ENCODE measurements at places on chromosomes 7 and 10.

- DNase-seq, result no peak
Measured at GRCh38 chr10:110153396-110153795, 54.0 kb upstream of the MXI1 start.

DNA sequence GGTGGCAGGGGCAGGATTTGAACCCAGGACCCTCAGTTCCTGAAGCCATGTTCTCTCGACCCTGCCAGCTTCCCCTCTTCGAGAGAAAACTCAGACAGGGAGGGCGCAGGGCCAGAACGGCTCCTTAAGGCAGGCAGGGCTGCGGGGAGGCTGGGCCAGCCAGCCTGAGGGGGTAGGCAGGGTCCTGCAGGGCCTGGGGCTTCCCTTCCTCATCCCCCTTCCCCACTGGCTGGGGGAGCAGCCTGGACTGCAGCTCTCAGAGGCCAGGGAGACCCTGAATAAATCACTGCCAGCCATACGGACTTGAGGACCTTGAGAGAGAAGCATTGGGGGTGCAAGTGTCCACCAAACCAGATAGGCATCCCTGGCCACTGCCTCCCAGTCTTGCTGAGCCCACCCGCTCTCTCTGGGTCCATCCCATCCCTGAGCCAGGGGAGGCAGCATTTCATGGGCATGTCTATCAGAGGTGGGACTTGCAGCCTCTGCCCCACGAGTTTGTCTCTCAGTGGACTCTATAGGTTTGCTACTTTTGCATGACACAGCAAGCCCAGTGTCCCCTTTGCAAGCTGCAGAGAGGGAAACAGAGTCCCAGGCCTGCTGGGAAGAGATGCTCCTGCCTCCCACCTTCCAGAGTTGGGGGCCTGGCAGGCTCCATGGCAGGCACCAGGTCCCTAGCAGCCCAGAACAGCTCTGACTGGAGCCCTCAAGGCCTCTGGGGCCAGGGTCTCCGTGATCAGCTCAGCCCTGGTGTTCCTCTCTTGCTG lies 70.9 kb downstream of the MYL10 start:
- DNase-seq, result no peak

DNA sequence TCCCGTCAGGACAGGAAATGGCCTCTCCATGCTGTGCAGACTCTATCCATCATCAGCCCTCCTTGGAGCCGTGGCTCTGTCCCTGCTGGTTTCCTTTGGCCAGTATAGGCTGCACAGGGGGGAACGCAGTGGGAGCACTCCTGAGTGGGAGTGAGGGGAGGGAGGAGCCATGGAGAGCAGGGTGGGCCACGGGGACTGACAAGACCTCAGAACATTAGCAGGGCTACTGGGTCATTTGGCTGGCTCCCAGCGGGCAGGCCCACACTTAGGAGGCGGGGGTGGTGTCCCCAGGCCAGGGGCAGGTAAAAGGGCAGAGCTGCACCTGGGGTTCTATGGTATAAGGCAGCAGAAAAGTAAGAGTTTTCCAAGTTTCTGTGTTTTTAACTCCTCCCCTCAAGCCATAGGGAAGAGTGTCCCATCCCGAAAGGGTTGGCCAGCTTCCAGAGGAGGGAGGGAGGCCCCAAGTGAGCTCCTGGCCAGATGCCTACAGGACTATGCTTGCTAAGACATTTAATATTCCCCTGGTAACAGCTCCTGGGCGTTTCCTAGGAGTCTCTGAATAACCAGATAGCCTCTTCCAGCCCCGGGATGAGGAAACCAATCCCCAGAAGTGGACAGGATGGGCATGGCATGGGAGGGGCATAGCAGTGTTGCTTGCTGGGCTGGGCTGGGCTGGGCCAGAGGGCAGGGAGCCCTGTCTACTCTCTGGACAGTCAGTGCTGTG lies 5.5 kb upstream of the OPN4 start:
- DNase-seq, result no peak

DNA sequence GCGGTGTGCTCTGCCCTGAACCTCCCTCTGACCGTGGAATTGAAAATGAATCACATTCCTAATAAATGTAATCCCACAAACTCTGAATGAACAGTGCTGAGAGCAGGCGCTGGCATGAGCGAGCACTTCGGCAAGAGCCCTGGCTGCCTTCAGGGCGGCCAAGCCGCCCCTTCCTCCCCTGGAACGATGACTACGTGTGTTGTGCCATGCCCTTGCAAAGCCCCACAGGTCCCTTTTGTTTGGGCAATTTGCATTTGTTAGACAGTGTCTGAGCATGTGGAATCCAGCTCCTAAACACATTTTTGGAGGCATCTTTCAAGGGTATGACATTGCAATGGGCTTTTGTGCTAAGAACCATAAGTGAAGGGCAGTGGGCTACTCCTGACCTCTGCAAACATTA lies 95.6 kb upstream of the MKI67 start:
- no peak for DNase-seq

- DNase-seq, result peak; percentile 6
Measured at GRCh38 chr10:23525406-23525805, 86.5 kb downstream of the OTUD1 start.

- no peak for DNase-seq
Measured at GRCh38 chr7:81780914-81781693, 11.3 kb upstream of the HGF start.

DNA sequence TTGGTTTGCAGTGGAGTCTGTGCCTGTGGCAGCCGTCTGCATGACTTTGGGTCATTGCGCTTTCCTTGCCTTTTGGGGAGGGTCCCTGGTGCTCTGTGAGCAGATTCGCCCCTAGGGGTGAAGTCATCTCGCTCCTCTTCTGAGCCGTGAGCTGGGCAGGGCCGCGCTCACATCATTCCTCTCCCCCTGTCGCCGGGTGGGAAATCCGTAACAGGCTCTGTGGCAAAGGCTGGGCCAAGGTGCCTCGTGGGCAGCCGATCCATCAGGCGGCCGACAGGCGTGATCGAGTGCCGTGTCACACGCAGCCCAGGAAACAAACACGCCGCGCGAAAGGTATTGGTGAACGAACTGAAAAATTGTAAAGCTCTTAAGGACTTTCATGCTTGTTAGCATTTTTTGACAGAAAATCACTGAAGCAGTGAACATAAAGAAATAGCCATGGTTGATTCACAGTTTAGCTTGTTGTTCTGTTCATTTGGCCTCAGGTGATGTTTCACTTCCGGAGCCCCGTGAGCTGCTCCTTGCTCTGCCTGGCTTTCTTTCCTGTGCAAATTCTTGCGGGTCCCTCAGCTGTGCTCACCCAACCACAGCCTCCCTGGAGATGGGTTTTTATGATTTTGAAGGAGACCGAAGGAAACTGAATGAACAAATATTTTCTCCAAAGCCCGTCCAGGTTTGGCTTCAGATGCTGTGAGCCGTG lies 122.1 kb downstream of the NKX6-2 start:
- DNase-seq, result no peak
